ENCODE measurements at places on chromosomes 6 and 20. TPM values are rescaled to one million over a fixed set of nuclear protein-coding genes. Genes with fewer than 3 reads are reported as not detected.

PTK6 gene
- not detected for total RNA-seq

- no peak overlapping the region for H3K27ac ChIP-seq
- H3K27me3 ChIP-seq: no peaks in the 10 kb centered on the region
- H3K4me3 ChIP-seq: no peak overlapping the region
- DNase-seq: no peak
- H3K4me1 ChIP-seq: no peaks in the 10 kb centered on the region
- no peaks in the 10 kb centered on the region for H3K36me3 ChIP-seq
These were observed 71.5 kb upstream of the SSTR4 start for GRCh38 chr20:22963581-22963980.

ALDH5A1 gene
- 5.0 TPM for total RNA-seq

- no peaks in the 10 kb centered on the region for H3K36me3 ChIP-seq
- H3K4me3 ChIP-seq: no peak overlapping the region
- no peak overlapping the region for H3K27ac ChIP-seq
- no peak for DNase-seq
- no peaks in the 10 kb centered on the region for H3K27me3 ChIP-seq
- no peaks in the 10 kb centered on the region for H3K4me1 ChIP-seq
These were observed 24.2 kb upstream of the PCSK2 start for GRCh38 chr20:17202673-17203072.

All from right atrium auricular region (tissue), 2 donors.